ENCODE measurements at places on chromosomes 13 and 19.
A peak's percentile ranks its signal among the peaks of the same experiment; 100 is the strongest.

GRCh38 chr13:99086267-99087097, 108.6 kb upstream of the DOCK9 start:
- no peak for DNase-seq

GRCh38 chr13:24233351-24233901, 72.9 kb downstream of the SPATA13 start:
- DNase-seq: no peak

GRCh38 chr13:97627566-97627965, 193.6 kb downstream of the RAP2A start:
- no peak for DNase-seq

DNA sequence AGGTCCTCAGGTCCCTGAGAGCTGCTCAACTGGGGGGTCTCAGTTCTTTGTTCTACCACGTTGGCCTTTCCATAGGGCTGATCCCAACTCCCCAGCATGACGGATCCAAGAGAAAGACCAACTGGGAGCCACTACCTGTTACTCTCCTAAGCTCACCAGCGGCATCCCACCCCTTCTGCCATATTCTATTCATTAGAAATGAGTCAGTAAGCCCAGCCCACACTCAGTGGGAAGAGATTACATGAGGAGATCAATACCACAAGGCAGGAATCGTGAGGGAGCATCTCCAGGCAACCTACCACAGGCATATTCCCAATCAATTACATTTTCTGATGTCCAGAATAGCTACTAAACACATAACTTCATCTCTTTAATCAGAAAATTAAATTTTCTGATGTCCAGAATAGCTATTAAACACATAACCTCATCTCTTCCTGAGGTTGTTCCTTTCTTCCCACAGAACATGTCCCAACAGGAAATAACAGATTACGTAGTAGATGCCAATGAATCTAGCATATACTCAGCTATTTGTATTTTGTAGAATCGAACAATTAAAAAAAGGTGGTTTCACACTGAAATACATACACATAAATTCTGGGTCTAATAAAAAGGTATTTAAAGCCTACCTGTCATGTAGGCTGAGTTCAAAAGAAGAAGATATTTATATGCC, 708.1 kb upstream of the ARGLU1 start:
- DNase-seq: no peak

- DNase-seq: no peak
Observed at GRCh38 chr19:1991018-1991913, 24.2 kb downstream of the BTBD2 start.

GRCh38 chr13:40933508-40934204, 85.5 kb downstream of the ELF1 start:
- no peak for DNase-seq

DNA sequence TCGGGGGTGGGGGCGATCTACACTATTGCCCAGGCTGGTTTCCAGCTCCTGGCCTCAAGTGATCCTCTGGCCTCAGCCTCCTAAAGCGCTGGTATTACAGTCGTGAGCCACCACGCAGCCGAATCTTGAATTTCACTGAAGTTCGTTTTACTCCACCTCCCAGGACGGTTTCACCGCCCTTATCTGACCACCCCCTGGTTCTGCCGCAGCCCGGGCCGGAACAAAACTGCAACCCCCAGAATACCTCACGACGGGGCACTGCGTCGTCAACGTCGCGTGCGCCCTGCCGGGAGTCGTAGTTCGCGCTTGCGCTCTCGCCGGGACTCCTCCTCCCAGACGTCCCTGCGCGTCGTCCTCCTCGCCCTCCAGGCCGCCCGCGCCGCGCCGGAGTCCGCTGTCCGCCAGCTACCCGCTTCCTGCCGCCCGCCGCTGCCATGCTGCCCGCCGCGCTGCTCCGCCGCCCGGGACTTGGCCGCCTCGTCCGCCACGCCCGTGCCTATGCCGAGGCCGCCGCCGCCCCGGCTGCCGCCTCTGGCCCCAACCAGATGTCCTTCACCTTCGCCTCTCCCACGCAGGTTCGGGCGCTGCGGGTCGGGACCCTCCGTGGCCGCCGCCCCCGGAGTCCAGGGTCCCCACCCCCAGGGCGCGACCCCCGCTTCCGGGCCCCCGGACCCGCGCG, at the start of gene ATP5F1D:
Gene ATP5F1D, plus strand, starts transcription at position 335 of the 679 bp plus-strand sequence. Its CDS starts 100 bp downstream, at position 435.
- DNase-seq: peak; percentile 90

GRCh38 chr13:50631041-50631440, 212.5 kb downstream of the DLEU7 start:
- no peak for DNase-seq

DNA sequence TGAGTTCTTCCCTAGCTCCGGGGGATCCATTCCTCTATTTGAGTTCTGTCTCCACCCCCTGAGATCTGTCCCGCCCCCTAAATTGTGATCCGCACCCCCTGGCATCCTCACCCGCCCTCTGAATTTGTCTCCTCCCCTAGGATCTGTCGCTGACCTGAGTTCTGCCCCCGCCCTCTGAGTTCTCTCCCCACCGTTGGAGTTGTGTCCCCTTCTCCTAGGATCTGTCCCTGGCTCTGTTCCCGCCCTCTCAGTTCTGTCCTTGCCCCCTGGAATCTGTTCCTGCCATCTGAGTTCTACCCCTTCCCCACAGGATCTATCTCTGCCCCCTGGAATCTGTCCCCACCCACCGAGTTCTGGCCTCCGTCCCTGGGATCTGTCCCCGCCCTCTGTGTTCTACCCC, 1.0 kb upstream of the SLC17A7 start:
- no peak for DNase-seq

DNA sequence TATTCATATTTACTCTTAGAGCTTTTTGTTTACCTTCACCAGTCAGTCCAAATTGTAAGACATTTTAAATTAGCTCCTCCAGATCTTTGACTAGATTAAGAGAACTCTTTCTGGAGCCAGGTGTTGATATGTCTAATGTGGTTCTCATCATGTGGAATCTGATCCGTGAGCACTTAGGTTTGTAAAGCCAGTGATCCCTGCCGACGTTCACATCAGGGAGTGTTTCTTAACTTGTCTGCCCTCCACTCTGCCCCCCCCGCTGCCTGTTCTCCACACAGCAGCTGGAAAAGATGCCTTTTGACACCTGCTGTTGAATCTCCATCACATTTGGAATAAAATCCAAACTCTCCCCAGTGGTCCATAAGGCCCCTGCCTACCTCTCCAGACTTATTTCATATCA, 17.7 kb downstream of the METTL21C start:
- no peak for DNase-seq

Measured in stimulated activated CD4-positive, alpha-beta T cell treated with anti-CD3 and anti-CD28 coated beads, TNF-alpha, amount 100 ng/mL, for 1 hour (primary cell).